Activated CD8-positive, alpha-beta memory T cell treated with anti-CD3 and anti-CD28 coated beads for 4 hours (primary cell): ENCODE measurements at places on chromosomes 4 and X.

- DNase-seq = no peak
Observed at GRCh38 chr4:56286763-56287162, 100.5 kb downstream of the AASDH start.

DNA sequence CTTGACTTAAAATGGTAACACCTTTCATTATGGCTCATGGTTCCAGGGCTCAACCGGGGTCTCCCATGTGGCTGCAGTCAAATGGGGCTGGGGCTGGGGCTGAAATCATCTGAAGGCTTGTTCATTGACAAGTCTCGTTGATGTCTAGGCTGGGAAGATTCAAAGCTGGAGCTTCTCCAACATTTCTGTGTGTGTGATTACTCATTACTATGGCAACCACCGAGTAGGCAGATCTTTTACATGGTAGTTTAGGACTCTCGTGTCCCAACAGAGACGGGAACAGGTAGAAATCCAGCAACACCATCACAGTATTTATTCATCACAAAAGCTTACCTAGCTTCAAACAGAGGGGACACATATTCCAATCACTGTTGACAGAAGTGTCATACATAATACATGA, 7.8 kb downstream of the YTHDC1 start:
- no peak for DNase-seq

DNA sequence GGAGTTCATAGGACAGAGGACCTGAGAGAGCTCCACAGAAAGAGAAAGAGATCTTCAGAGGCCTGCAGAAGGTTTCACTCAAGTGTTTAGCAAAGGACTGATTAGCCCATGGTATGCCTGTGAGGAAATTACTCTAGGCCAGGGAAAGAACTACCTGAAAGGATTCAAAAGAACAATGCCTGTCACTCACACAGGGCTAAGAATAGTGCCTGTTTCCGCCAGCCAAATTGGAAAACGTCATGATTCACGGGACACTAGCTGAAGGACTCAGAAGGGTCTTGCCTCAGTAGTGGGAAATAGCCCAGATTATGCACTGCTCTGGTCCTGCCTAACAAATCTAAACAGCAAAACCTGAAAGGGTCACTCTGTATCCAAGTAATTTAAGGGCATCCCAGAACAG, 21.1 kb downstream of the SYTL4 start:
- no peak for DNase-seq

DNA sequence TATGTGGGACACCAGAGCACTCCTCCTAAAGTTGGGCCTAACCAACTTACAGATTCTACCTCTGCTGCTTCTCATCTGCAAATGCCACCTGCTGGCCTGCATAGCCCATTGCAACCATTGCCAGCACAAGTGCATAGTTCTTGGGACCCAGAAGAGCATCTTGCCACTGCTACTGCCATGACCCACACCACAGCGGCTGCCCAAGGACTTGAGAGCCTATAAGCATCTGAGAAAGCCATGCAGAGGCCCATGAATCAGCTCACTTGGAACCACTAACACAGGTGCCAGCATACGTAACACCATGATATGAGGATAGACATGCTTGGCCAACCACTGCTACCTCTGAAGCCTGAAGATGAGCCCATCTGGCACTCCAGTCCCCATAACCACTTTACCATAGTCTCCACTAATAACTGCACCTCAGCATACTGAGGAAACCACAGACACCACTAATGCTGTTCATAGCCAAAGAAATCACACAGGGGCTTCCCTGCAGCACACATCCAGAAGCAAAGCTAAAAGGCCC, 258.1 kb upstream of the AGTR2 start:
- DNase-seq = no peak

- DNase-seq = no peak
Observed at GRCh38 chrX:7447801-7448499, 300.0 kb upstream of the PUDP start.

DNA sequence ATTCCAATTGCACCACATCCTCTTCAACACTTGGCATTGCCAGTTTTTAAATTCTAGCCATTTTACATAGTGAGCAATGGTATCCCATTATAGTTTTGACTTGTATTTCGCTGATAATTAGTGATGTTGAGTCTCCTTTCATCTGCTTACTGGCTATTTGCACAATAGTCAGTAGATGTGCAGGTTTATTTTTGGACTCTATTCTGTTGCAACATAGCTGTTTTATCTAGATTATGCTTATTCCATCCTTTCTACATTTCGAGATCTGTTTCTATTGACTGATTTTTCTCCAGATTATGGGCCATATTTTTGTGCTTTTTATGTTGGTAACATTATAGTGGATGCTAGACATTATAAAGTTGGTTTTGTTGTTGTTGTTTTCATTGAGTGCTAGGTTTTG, 106.1 kb downstream of the WWC2 start:
- DNase-seq = no peak

DNA sequence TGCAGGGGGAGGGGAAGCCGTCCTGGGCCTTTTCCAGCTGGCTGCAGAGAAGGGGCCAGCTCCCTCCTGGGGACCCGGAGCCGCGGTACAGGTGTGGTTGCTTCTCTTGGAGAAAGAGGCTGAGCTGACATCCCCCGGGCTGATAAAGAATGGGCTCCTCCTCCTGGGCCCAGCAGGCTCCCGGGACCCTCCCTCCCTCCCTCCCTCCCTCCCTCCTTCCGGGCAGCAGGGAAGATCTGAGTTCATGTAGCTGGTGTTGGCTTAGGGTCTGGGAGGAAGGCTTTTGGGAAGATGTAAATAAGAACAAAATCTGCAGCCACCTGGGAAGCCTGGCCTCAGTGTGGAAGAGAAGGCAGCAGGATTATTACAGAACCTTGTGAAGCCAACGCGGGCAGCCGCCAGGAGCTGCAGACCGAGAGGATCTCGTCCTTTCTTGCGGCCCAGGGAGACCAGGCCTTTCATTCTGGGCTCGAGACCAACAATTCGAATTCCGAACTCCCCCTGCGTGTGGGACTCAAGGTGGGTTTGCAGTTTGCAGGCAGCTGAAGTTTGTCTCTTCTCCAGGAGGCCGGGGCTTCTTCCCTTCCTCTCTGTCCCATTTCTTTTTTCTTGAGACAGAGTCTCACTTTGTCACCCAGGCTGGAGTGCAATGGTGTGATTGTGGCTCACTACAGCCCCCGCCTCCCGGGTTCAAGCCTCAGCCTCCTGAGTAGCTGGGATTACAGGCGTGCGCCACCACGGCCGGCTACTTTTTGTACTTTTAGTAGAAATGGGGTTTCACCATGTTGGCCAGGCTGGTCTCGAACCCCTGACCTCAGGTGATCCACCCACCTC, at the start of gene PLCXD1:
TSS of gene PLCXD1 (plus strand) at position 216 of the 834 bp plus-strand sequence. CDS start 2,807 bp downstream, outside the sequence.
- no peak for DNase-seq

DNA sequence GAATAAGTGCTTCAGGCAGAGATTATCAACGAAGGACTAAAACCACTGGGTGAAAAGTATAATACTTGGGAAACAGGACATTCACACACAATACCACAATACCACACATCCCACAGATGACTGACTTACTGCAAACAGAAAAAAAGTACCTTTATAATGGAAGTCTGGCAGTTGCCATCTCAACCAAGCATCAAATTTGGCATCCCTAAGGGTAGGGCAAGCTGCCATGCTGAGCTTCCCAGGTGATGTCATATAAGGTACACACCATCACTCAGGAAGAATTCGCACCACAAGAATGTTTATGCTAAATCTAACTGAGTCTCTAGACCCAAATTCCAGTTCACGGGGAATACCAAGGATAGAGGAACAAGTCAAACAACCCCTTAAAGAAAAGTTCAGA, 9.1 kb downstream of the QDPR start:
- DNase-seq = no peak

DNA sequence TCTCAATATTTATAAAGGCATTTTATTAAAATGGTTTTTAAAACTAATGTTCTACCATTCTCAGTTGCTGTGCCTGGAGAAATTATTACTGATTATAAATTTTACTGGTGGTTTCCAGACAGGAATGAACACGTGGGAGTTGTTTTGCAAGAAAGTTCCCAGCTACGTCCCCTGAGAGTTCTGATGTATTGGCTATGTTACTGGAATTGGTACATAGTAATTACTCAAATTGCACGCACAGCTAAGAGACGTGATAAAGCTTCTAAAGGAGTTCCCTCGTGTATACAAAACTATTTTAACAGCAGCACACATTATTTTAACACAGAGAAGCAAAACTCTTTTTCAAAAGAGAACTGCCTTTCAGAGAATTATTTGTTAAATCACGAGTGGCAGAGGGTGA, 292.2 kb downstream of the NLGN4X start:
- DNase-seq = no peak

DNA sequence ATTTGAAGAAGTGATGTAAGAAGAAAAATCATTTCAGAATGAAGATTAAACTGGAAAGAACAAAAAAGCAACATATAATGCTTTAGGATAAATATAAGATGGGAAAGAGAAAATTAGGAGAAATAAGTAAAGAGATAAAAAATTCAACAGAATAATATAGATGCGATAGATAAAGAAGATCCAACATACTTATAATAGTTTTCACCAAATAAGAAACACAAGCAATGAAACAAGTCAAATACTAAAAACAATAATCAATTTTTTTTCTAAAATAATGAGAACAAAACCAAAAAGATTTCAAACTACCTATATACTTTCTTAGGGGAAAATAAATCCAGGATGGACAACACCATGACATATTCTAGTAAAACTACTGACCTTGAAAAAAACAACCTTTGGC, 10.1 kb upstream of the DKK2 start:
- DNase-seq = no peak

DNA sequence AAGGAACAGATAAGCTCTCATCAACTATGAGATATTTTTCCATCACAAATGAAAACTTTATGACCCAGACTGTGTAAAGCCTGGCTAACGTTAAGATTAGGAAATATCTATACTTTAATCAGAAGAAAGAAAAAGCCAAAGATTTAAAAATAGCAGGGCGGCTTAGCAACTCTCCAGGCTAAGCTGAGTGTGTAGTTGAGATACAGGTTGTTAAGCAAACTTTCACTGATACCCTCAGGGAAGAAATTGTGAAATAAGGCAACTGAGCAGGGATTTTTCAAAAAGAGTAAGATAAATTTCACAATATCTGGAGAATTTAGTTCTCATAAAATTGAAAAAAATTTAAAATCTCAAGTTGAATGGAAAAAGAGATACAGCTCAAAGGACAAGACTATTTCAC, 382.0 kb downstream of the RAPGEF2 start:
- no peak for DNase-seq

- DNase-seq = no peak
Observed at GRCh38 chrX:109774136-109774535, 41.1 kb upstream of the ACSL4 start.

DNA sequence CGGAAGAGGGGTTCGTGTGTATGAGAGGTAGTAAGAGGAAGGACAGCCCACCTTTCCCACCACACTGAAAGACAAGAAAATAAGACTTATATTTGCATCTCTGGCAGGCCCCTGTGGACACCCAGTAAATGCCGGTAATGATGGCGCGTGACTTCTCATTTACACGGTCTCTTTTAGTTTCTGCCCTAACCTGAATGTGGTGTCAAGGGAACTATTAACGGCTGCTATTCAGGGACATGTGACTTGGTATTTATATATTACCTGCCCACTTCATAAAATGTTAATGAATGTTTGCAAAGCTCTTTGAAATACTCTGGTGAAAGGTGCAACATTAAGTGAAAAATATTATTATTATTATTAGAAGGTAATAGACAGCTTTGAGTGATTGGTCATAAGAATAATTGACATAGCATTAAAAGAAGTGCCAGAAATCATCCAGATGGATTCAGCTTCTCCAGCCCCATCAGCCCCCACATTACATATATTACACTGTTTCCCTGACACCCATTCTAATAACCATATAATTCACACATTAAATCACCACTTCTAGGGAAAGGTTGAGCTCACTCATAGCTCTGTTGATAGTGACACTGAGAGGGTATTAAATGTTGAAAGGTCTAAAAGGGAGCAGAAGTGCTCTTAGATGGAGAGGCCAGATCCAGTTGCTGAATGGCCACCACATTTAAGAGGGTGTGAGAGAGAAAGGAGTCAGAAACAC, 83.0 kb upstream of the BEND4 start:
- DNase-seq = no peak

DNA sequence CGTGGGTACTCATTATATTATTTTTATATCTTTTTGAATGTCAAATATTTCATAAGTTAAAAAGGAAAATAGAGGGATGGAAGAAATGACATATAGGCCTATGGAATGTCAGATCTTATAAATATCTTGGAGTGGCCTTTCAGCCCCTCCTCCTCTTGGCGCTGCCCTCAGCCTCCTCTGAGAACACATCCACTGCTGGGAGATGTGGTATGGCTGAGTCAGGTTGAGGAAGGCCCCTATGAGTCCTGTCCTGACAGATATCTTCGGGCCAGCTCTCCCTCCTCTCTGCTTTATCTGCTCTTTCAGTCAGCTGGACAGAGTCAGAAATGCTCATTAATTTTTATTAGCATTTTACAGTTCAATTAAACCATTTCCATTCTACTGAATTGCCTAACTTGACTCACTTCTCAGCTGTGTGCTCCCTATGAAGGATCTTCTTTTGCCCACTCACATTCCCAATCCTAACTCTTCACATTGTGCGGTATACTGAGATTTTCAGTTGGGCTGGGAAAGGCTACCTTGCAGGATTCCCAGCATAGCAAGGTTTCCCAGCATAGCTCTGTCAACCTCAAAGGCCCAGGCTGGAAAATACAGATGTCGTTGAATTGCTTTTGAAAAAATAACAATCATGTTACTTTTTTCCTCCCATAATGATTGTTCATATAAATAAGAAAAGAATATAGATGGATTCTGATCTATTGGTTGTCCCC, 128.0 kb downstream of the ARHGEF9 start:
- no peak for DNase-seq

DNA sequence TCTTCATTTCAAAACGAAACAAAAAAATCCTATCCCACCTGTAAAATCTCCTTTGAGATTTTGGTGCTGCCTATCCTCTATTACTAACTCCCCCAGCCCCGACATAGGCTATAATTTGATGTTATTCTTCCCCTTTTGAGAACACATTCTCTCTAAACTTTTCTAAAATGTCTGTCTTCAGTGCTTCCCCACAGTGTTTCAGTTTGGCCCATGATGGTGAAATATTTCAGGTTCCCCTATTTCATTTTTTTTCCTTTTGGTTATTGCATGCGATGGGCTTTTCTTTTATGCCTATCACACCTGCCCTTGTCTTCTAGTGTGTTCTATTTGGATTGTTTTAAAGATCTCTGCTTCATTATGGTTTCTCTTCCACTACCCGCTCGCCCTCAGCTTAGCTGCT, 14.7 kb downstream of the BCORL1 start:
- DNase-seq = no peak

- DNase-seq = no peak
Observed at GRCh38 chr4:84596826-84597225, 13.9 kb downstream of the CDS1 start.

DNA sequence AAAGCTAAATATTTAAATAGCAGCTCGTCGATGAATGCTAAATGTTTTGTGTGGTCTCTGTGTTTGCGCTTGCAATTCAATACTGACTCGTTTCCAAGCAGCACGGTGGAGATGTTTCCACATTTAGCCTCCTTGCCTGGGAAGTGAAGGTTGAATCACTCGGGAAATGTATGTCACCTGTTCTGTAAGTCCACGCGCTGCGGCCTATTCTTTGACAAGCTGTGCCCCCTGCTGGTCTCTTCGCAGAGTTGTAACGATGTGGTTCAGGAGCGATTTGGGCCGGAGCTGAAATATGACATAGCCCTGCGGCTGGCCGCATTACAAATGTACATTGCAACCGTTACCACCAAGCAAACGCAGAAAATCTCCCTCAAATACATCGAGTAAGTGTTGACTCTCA, 89.6 kb upstream of the PRPS2 start:
- DNase-seq = no peak
